AG10803 (cell line): ENCODE measurements at places on chromosomes 13 and 19.

DNA sequence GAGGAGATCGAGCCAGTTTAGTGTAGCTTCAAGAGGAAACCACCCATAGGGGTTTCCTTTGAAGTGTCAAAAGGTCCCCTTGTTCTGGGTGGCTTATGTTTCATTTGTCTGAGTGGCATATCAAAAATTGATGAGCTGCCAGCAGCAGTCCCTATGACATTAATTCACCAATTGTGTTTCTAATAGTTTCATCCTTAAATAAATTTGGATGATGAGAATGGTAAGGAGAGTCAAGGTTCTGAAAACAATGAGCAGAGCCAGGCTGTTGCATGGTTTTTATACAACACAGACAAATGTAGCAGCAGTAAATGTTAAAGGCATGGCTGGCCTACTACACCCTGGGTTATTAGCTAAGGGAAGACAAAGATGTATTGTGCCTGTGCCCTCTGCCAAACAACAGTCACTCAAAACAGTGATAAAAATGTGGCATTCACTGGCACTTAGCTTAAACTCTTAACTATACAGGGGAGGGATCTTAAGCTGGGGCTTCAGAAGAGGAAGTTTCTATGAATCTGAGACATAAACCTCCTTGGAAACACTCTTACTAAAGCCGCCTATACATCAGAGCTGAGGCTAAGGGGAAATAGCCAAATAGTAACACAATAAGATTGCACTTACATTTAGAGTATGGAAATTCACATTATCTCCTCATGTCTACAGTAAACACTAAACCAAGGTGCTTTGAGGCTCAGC lies 200.5 kb downstream of the POU4F1 start:
- DNase-seq, result no peak

DNA sequence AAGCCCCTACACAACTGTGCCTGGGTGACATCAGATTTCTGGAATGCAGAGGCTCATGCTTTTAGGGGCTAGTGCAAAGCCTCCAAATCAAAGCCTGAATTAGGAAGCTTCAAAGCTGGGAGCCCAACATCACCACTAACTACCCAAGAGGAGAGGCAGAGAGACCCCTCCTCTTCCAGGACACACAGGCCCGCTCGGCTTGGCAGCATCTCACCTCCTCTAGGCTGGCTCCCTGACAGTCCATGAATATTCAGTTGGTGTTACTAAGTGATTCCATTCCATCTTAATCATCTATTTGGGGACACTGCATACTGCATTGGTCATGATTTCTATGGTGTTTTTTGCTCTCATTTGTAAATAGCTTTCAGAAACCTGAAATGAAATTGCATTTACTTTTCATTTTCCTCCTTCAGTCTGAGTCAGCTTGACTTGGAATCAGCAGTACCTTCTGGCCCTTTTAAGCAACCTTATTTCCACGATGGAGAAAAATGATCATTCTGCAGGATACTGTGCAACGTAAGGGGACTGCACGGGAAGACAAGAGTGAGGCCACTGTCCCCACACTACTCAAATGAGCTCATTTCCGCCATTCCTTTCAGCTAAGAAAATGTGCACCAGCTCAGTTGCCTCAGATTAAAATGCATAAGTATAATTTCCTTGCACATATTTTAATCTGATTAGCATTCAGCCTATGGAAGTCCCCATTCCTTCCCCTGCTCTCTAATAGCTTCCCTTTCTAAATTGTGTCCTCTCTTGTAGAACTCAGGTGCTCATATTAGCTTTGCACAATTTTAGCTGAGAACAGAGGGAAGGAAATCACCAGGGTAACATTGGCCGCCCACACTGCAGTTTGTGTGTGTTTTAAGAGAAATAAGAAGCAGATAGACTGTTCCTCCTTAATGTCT lies 219.9 kb downstream of the RFC3 start:
- no peak for DNase-seq

DNA sequence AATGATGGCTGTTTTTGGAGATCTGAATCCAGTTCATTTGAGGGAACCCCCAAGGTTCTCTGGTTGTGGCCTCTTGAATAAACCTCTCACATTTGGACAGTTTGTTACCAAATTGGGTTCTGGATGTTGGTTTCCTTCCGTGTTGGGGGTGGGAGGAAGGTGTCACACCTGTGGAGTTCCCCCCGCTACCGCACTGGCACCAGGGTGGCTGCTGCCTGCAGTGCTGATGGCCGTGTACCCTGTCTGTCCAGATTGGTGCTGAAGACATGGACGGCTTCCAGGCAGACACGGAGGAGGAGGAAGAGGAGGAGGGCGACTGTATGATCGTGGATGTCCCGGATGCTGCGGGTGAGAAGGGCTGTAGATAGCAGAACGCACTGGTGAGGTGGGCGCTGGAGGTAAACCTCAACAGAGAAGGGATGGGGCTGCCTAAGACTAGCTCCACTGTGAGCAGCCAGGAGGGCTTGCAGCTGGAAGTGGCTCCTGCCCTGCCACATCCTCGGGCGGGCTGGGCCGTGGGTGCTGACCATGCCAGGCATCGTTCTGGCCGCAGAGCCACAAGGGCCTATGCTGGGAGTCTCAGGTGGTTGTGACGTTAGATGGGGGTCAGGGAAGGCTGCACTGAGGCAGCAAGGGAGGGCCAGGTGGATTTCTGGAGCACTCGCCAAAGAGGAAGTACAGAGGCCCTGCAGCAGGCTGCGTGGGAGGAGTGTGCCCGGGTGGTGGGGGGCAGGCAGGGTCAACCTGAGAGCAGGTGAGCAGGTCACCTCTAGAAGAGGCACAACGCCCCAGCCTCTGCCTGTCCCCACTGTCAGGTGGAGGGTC lies 15.4 kb downstream of the UBXN6 start:
- no peak for DNase-seq

DNA sequence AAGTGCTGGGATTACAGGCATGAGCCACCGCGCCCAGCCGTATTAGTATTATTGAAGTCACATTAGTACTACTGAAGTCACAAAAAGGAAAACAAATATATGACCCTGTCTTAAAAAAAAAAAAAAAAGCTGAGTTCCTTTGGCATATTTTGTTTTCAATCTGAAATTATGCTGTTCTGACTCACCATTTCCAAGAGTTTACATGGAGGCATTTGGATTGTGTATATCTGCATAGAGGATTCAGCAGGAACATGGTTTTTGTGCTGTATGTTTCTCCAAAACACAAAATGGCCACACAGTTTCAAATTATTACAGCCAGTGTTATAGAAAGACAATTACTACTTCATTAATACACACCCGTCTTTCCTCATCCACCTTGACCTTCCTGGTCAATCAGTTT lies 103.5 kb upstream of the TSC22D1 start:
- no peak for DNase-seq

DNA sequence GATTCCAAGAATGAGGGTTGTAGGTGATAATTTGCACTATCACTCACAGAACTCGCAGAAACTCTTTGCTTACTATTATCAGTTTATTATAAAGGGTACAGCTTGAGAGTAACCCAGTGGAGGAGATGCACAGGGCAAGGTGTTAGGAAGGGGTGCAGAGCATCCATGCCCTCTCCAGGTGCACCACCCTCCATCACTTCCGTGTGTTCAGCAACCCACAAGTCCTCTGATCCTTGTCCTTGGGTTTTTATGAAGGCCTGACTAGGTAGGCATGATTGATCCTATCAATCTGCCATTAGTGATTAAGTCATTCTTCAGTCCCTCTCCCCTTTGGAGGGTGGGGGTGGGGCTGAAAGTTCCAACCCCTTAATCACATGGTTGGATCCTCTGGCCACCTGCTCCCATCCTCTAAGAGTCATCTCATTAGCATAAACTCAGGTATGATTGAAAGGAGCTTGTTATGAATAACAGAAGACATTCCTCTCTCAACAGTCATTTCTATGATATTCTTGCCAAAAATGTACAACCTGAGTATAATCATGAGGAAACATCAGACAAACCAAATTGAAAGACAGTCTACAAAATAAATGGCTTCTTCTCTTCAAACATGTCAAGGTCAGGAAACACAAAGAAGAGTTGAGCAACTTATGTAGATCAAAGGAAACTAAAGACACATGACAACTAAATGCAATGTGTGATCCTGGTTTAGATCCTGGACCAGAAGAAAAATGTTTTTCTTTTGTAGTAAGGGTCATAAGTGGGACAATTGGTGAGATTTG lies 225.4 kb downstream of the PCCA start:
- no peak for DNase-seq

DNA sequence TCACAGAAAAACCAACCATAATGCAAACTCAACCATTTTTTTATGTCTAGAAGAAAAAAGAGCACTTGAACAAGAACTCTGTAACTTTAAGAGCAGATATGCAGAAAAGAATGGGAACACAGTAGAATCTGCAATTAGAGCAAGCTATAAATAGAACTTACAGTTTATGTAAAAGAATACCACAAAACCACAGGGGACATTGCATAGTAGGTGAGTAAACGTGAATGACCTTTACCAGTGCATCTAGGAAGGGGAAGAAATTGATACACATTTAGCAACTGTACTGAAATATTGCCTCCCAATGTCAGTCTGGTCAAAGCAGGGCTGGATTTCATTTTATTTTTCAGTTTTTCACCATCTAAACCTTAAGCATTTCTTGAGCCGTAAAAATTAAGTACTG lies 242.2 kb upstream of the EDNRB start:
- peak; percentile 76 for DNase-seq

DNA sequence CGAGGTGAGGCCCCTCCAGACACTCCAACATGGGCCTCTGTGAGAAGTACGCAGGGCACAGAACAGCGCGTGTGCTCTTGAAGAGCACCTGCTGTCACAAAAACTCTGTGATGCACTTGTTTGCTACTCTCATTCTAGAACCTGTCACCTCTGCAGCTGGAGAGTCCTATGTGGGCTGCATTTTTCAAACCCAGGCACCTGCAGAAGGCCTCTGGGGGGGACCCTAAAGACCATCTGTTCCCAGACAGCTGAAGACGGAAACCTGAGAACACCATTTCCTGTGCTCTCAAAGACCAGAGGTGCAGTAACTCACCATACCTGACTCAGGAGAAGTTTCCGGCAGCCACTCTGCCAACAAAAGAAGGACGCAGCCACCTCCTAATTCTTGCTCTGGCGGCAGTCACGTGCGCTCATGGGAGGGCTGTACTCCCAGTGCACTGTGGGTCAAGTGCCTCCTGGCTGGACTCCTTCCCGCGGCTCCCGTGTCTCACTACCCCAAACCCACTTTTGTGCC lies 28.1 kb downstream of the RANBP3 start:
- no peak for DNase-seq

DNA sequence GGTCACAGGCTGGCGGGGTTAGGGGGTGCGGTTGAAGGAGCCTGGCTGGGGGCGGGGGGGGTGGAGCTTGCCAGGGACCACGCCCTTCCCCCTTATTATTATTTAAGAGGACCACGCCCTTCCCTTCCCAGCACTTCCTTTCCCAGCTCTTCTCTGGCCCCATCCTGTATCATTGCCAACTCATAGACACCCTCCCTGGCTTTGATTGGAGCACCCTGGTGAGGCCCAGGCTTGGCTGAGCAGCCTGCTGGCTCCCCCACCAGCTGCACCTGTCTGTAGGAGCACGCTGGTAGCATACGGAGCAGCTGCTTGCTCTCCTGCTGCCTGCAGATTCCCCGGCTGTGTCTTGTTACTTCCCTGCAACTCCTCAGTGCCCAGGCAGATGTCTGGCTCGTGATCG lies 62.5 kb upstream of the PDX1 start:
- no peak for DNase-seq

DNA sequence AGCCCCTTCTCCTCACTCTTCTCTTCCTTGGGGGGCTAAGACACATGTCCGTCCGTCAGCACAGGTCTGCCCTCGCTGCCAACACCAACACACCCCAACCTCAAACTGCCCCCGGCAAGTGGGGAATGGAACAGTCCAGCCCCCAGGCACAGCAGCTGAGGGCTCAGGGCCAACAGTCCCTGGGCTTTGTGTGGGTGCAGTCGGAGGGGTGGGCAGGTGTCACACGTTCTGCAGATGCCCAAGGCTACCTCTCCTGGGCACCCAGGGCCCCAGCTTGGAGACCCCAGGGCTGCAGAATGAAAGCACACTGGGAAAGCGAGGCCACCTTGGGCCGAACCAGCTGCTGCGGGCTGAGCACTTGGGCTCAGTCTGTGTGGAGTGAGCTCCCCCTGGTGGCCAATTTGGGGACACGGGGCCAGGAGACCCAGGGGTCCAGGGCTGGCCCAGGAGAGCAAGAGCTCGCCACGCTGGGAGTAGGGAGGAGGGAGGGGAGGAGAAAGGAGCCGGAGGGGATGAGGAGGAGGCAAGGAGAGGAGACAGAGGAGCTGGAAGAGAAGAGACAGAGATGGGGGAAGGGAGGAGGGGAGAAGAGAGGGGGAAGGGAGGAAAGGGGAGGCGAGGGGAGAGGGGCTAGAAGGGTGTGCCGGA lies 14.0 kb upstream of the ATP8B3 start:
- peak; percentile 52 for DNase-seq

DNA sequence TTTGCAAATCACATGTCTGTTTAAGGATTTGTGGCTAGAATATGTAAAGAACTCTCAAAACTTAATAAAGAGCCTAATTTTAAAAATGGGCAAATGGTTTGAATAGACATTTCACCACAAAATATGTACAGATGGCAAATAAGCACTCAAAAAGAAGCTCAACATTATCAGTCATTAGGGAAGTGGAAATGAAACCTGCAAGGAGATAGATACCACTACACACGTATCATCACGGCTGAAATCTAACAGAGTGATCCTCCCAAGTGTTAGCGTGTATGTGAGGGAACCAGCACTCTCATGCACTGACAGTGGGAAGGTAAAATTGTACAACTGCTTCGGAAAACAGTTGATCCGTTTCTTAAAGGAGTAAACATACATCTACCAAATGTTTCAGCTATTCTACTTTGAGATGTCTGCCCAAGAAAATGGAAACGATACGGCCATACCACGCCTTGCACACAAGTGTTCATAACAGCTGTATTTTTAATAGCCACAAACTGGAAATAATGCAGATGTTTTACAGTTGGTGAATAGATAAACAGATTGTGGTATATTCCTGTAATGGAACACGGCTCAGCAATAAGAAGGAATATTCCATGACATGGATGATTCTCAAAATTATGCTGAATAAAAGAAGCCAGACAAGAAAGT lies 14.5 kb downstream of the ARHGEF7 start:
- DNase-seq, result no peak

- peak; percentile 78 for DNase-seq
These were observed 165.2 kb downstream of the DCLK1 start for GRCh38 chr13:35966024-35966423.

GRCh38 chr13:49444524-49445395 lies 686 bp downstream of the SETDB2 start:
- DNase-seq, result peak; percentile 88
